ENCODE measurements at places on chromosomes 13 and 19.

- no peak for DNase-seq
Measured at GRCh38 chr19:50344661-50345318, 15.6 kb upstream of the KCNC3 start.

- no peak for DNase-seq
Measured at GRCh38 chr13:70896136-70896535, 787.9 kb upstream of the KLHL1 start.

DNA sequence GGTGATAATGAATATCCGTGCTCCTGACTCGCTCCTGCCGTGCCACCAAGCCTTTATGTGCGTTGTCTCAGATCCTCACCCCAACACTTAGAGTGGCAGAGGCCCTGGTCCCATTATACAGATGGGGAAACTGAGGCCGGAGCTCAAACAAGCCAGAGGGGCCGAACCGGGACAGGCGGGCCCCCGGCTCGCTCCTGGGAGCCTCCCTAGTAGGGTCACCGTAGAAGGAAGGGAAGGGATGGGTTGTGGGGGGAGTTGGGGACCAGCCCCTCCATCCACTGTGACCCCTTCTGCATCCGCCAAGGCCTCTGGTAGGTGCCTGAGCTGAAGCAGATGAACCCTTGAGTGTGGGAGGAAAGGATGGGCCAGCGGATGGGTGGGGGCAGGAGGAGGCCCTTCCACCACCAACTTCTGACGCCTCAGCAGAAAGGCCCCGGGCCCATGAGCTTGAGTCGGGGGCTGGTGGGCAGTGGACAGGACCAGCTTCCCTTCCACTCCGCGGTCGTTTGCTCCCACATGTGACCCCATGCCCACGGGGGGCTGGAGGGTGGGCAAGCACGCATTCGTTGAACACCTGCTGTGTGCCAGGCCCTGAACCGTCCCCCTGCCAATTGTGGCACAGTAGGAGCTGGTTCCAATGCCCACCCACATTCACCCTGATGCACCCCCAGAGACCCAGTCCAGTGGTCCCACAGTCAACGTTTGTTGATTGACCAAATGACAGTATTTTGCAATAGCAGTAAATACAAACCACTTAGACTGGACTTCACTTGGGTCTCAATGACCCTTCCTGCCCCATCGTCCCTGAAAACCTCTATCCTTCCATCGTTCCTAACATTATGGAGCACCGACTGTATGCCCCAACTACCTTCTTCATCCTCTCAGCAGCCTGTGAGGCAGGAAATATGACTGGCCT lies 24.2 kb upstream of the TCF3 start:
- DNase-seq: no peak

- DNase-seq: no peak
Measured at GRCh38 chr19:11356676-11357550, 1.7 kb downstream of the PLPPR2 start.

DNA sequence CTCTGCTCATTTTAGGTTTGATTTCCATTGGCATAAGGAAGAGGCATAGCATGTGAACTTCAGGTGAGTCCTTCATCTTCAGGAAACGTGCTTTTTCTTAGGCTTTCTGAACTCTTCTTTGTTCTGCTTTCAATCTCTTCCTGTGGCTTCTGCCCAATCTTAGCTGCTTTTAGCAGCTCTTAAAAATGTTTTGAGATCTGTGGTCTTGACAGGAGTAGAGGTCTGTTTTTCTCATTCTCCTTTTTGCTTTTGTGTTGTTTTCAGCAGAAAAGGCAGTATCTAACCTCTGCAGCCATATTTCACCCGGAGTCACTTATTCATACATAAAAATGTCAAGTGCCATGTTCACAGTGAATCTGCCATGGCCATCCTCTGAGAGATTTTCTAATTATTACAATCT lies 120.3 kb downstream of the LIG4 start:
- DNase-seq: no peak

- no peak for DNase-seq
Measured at GRCh38 chr13:52906122-52906903, 57.9 kb upstream of the PCDH8 start.

- DNase-seq: no peak
Measured at GRCh38 chr13:49311816-49312215, 64.1 kb downstream of the CDADC1 start.

GRCh38 chr13:32432856-32433255 lies 4.9 kb upstream of the N4BP2L1 start:
- no peak for DNase-seq

DNA sequence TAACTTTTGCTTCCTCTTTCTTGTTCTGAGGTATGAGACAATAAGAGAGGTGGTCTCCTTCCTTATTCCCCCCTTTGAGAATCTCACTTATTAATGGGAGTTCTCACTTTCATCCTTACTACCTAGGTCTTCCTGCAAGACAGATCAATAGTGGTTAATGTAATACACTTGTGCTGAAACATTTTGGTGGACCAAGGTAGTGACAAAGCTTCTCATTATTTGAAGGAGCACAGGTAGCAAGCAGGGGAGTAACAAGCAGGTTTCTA lies 17.9 kb downstream of the ZNF700 start:
- no peak for DNase-seq

GRCh38 chr13:112908342-112908741 lies 60.7 kb upstream of the MCF2L start:
- DNase-seq: no peak

DNA sequence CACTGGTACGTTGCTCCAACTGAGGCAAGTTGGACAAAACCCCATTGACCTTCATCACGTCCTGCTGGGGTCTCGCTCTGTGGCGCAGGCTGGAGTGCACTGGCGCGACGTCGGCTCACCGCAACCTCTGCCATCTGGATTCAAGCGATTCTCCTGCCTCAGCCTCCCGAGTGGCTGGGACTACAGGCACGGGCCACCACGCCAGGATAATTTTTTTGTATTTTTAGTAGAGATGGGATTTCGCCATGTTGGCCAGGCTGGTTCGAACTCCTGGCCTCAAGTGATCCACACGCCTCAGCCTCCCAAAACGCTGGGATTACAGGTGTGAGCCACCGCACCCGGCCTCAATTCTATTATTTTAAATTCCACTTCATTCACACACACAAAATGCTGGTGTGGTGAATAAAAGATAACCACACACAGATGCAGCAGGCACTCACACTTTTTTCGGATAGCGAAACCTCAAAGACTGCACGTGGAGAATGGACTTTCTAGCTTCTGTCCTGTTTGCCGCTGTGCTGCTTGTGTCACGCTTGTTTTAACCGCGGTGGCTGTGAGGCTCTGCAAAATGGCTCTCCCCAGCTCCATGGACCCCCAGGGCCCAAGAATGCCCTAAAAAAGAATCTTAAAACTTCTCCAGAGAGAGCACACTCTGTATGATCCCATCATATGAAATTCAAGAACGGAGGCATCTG lies 58.4 kb downstream of the COL4A1 start:
- DNase-seq: no peak

GRCh38 chr19:39432677-39433025 lies 3.1 kb downstream of the RPS16 start:
- no peak for DNase-seq

GRCh38 chr13:26300140-26300539 lies 46.2 kb downstream of the CDK8 start:
- DNase-seq: no peak

DNA sequence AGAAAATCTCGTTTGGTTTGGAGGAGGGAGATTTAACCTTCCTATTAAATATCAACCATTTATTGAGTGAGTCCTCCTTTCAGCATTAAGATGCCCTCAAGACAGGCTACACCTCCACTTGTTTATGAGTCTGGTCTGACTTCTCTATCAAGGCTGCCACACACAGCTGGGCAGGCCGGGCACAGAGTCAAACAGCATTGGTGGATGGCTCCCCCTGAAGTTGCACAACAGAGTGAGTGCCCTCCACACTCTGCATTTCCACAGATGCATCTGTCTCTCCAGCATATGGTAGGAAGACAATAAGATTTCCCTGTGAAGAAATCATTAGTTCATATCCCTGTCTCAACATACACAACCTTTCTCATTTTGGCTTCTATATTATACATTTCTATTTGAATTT lies 31.4 kb downstream of the PHF11 start:
- DNase-seq: no peak
